T-helper 22 cell (primary cell): ENCODE measurements at places on chromosomes 11 and 22.
A peak's percentile ranks its signal among the peaks of the same experiment; 100 is the strongest.

- DNase-seq, result no peak
Observed at GRCh38 chr11:113178381-113179070, 135.9 kb upstream of the TTC12 start.

GRCh38 chr11:65726660-65727059 is 6.1 kb upstream of the RNASEH2C start:
- DNase-seq, result no peak

GRCh38 chr22:48180631-48181030 is 1418.2 kb downstream of the TBC1D22A start:
- DNase-seq, result no peak

DNA sequence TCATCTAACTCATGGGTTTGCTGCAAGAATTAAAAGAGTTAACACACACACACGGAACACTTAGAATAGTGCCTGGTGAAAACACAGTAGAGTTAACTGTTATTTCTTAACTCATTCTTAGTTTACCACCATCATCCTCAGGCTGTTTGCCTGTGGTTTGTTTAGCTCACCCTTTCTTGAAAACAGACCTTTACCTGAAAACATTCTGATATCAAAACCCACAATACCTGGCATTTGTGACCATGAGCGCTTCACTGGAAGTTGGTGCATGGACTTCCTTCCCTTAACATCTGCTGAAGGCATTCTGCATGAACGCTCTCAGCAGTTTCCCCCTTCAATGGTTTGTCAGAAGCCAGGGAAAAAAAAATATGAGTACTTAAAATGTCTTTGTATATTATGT is 256.0 kb downstream of the ETS1 start:
- no peak for DNase-seq

DNA sequence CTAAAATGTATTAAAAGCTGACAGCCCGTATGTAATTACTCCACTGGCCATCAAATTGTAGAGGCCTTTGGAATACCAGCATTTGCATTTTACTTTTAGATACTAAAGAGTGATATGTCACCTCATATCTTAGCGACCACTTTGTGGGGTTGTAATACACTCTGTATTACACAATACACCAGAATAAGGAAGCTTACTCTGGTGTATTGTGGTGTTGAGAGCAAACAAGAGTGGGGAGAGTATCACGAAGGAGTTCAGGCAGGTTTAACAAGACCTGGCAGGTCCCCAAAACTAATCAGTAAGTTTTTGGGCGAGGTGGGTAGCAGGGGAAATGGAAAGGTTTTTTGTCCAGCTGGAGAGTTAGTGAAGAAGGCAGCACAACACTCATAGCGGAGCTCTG is 3.2 kb downstream of the NUP50 start:
- DNase-seq, result no peak

DNA sequence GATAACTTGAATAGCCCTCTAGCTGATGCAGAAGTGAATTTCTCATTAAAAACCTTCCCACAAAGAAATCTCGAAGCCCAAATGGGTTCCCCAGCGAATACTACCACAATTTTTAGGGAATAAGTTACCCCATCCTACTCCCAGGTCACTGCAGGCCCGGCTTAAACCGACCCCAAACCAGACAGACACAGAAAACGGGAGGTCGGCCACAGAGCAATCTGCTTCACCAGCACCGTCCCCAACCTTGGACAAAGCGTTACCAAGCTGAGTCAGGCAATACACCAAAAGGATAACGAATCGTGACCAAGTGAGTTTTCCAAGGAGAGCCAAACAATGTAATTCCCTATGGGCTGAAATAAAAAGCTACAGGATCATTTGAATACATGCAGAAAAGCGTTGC is 575 bp upstream of the MOV10L1 start:
- DNase-seq, result no peak

- DNase-seq, result no peak
Observed at GRCh38 chr22:23361676-23362075, 181.4 kb downstream of the BCR start.

GRCh38 chr22:21624120-21624879 is 5.5 kb downstream of the YDJC start:
- DNase-seq, result no peak

DNA sequence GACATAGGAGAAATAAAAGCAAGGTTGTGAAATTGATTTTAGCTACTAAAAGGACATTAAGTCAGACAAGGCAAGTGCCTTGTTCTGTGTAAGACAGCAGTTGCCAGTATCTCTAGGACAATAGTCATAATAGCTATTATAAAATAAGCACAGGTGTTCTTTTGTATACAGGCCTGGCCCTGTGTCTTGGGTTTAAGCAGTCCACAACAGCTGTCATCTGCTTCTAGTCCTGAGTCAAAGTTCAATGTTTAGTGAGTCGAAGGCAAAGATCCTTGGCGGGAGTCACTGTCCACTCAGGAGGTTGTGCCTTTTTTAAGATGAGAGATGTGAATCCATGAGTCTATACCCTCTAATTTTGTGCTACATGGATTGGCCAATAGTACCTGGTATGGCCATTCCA is 79.5 kb downstream of the SC5D start:
- DNase-seq, result no peak

GRCh38 chr11:63829823-63830489 is 9.0 kb upstream of the MARK2 start:
- no peak for DNase-seq

GRCh38 chr22:47205554-47205953 is 443.1 kb downstream of the TBC1D22A start:
- no peak for DNase-seq

GRCh38 chr11:23730307-23730998 is 766.4 kb upstream of the LUZP2 start:
- no peak for DNase-seq

- no peak for DNase-seq
Observed at GRCh38 chr11:94472916-94473799, 20.5 kb downstream of the MRE11 start.

DNA sequence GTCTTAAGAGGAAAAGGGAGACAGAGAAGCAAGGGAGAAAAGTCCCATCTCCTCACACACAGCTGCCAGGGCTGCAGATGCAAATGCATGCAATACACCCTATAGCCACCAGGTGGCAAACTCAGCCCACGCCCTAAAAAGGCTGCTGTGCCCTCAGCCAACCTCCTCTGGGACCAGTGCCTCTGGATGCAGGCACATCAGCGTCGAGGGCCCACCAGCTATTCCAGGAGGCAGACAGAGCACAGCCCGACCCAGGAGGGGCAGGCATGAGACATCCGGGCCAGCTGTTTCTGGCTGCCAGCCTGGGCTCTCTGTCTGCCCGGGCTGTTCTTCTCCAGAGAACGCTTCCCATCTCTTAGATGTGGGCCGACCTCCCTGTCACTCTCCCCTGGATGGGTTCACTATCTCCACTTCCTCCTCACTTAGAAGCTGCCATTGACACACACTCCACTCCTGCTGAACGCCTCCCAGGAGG is 39.7 kb downstream of the TPBGL start:
- peak; percentile 38 for DNase-seq

GRCh38 chr11:18144243-18144642 is 11.9 kb downstream of the MRGPRX3 start:
- no peak for DNase-seq

DNA sequence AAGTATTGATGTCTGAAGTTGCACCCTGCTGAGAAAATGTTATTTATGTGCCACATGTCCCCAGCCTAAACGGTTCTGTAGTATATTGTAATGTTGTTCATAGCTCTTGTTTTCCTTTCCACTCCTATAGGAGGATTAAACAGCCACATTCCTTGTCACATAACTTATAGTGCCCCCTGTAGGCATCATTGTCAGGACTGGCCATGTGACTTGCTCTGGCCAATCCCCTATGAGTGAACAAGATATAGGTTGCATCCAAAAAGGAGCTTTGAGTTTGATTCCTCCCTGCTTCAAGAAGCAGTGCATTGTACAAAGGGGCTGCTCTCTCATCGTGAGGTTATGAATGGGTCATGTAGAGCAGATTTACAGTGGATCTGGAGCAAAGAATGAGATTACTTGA is 717.6 kb upstream of the ANO5 start:
- no peak for DNase-seq

- no peak for DNase-seq
Observed at GRCh38 chr11:59195586-59195985, 17.1 kb downstream of the MPEG1 start.

GRCh38 chr11:97883086-97883485 is 1137.7 kb upstream of the CNTN5 start:
- DNase-seq, result no peak

- DNase-seq, result no peak
Observed at GRCh38 chr22:31748490-31748889, 1.4 kb downstream of the PRR14L start.
